ENCODE measurements at places on chromosomes 5 and 9. TPM values are rescaled to one million over a fixed set of nuclear protein-coding genes. Genes with fewer than 3 reads are reported as not detected.

DDX41 gene
- 92.5 TPM for total RNA-seq

SLC25A48 gene
- total RNA-seq: not detected

GLDC gene
- 8.9 TPM for total RNA-seq

PCDHGA3 gene
- total RNA-seq: 0.17 TPM

ZBTB26 gene
- 6.5 TPM for total RNA-seq

SLC35D2 gene
- 37.3 TPM for total RNA-seq

CCDC152 gene
- 1.2 TPM for total RNA-seq

TAF11L8 gene
- total RNA-seq: not detected

AHRR gene
- 8.6 TPM for total RNA-seq

MAP1B gene
- total RNA-seq: 476 TPM

LSM11 gene
- total RNA-seq: 4.4 TPM

FGF18 gene
- total RNA-seq: 0.89 TPM

TMOD1 gene
- total RNA-seq: 0.48 TPM

AK6 gene
- total RNA-seq: 52.3 TPM

ECSCR gene
- 1.00 TPM for total RNA-seq

TLX3 gene
- total RNA-seq: not detected

MXD3 gene
- 2.8 TPM for total RNA-seq

TRIO gene
- total RNA-seq: 291 TPM

RNF224 gene
- 0.17 TPM for total RNA-seq

ANKRD31 gene
- 0.07 TPM for total RNA-seq

FRMD3 gene
- 0.29 TPM for total RNA-seq

ACTBL2 gene
- total RNA-seq: 11.6 TPM

CTSL gene
- total RNA-seq: 94.9 TPM

PTGS1 gene
- 0.23 TPM for total RNA-seq

RBM18 gene
- total RNA-seq: 29.1 TPM

IFNA13 gene
- not detected for total RNA-seq

TAL2 gene
- not detected for total RNA-seq

ZNF622 gene
- total RNA-seq: 56.4 TPM

TRMT10B gene
- total RNA-seq: 6.2 TPM

SOHLH1 gene
- not detected for total RNA-seq

LVRN gene
- 0.64 TPM for total RNA-seq

EIF4E1B gene
- not detected for total RNA-seq

PTAR1 gene
- 76.8 TPM for total RNA-seq

IL13 gene
- total RNA-seq: not detected

KIF24 gene
- 0.86 TPM for total RNA-seq

HARS1 gene
- total RNA-seq: 95.2 TPM

FBXL7 gene
- 22.4 TPM for total RNA-seq

SMC2 gene
- total RNA-seq: 9.8 TPM

HRCT1 gene
- 0.62 TPM for total RNA-seq

PPIC gene
- 51.9 TPM for total RNA-seq

Data from astrocyte (in vitro differentiated cells and primary cell).